Stimulated activated CD4-positive, alpha-beta T cell treated with anti-CD3 and anti-CD28 coated beads, Interleukin-1b, Interleukin-23, amount 100 ng/mL, for 48 hours (primary cell): ENCODE measurements at places on chromosomes 7 and 10.

DNA sequence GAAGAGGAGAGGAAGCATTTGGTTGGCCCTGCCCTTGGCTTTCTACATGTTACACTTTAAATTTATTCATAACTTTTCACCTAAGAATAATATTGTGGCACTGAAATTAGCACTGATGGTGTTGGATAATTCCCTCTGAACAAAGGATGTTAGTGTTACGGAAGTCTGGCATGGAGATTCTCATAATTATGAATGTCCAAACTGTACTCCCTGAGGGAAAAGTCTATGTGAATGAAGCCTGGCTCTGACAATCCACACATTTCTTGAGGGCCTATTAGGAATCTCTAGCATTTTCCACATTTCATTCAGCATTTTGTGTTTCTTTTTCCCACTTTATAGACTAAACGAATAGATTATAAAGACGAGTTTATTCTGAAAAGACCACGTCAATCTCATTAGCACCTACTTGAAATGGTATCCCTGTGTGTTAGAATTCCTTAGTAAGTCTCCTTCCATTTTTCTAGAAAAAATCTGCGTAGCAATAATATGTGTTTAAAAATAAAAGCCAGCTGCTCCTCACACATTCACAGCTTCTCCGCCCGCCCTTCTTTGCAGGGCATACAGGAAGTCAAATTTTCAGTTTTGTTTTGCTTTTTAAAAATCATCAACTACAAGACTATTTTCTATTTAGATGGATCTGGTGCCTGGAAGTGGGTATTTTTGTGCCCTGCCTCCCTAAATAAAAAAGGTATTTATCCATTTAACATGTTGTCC is 131.8 kb upstream of the PALS2 start:
- DNase-seq = no peak

GRCh38 chr7:107838816-107839565 is 36.0 kb upstream of the SLC26A3 start:
- no peak for DNase-seq

DNA sequence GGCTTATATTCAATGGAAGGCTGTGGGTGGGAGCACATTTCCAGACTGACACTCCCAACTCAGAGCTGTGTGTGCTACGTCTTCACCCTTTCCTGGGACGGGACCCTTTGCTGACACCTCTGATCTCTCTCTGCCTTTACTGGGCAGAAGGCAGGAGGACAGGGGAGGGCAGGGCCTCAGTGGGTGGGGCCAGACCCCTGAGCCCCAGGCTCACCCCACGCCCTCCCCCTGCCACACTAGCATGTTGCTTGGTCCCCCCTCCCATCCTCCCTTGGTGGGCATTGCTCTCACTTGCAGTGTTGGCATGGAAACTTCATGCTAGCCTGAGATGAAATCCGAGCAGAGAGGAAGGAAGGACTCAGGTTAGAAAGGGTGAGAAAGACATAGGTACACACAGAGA is 18.4 kb downstream of the TMEM273 start:
- DNase-seq = no peak

DNA sequence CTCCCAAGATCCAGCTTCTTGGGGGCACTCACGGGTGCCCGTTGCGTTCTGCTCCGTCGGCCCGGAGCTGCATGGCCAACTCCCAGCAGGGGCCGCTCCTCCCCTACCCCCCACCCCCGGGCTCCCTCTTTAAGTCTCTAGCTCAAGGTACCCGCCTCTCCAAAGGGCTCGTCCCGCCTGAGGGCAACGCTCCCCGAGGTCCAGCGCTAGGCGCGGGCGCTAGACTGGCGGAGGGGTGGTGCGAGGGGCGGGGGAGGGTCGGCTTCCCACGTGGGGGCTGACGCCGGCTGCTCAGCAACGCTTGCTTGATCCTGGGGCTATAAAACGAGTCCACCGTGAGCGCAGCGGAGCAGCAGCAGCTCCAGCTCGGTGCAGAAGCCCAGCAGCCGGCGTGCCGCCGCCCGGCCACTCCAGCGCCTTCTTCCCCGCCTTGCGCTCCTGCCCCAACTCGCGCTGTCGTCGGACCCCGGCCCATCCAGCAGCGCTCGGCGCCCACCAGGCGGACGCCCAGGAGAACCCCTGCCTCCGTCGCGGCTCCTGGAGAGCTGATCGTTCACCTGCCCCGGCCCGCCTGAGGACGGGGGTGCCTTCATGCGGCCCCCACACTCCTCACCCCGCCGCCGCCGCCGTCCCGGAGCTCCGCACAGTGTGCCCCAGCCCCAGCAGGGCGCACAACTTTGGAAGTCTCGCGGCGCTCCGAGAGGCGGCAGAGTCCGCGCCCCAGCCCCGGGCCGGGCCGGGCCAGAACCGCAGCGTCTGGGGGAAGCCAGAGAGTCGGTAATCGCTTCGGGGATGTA is at the start of gene ADRA2A:
ADRA2A (plus strand) TSS at position 348 of the 797 bp plus-strand sequence. CDS start 968 bp downstream, outside the sequence.
- DNase-seq = peak; percentile 15

GRCh38 chr10:29923416-29923965 is 135.9 kb downstream of the JCAD start:
- DNase-seq = no peak

- DNase-seq = no peak
Measured at GRCh38 chr10:123038782-123039631, 30.2 kb downstream of the ACADSB start.

- no peak for DNase-seq
Measured at GRCh38 chr7:147510923-147511322, 1079.6 kb upstream of the C7orf33 start.

DNA sequence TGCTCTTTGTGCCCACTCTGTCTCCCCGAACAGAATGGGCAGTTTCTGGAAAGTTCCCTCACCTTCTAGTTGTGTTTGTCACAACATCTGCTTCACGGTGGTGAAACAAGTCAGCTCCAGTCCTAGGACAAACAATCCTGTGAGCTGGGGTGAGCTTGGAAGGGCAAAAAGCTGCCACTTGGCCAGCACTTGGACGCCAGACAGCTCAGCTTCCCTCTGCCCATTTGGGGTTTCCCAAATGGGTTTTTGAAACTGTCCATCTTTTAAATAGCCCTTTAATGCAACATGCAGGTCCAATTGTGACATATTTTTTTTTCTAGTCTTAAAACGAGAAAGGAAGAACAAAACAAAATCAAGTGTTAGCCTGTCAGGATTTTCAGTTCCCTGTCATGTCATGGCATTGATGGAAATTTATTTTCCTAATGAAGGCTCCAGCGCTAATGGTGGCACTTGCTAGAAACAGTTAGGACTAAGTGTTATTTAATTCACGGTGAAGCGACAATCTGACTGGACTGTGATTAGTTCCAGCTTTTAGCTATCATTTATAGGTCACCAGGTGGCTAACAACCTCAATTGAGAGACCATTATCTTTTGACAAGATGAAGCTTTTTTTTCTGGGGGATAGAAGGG is 181.7 kb downstream of the MYOF start:
- no peak for DNase-seq

GRCh38 chr10:88474884-88475844 is 108.0 kb downstream of the RNLS start:
- DNase-seq = no peak

DNA sequence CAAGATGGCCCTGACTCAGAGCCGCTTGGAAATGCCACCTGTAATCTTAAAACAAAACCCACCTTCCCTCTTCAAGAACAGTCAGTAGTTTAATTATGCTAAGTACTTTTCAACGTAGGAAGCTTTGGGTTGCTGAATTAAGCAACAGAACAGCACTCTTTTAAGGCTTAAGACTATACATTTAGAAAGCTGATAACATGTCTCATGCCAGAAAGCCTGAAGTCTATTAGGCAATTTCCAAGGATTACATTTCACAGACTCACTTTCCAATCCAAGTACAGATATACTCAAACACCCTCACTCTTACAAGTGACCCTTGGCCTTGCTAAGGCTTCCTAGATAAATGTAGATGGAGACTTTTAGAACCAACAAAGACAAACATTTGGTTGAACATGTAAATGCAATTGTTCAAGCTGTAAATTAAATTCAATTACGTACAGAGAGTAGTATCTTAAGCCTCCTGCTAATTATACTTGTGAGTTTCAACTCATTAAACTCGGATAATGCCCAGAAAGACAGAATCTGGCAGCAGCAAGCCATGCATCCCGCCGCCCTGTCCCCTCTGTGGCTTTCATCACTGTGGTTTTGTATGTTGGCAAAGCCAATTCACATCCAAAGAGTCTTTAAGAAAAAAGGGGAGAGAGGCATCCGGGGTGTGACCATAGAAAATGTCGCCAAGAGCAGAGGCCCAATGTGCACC is 283.1 kb upstream of the NRP1 start:
- no peak for DNase-seq

DNA sequence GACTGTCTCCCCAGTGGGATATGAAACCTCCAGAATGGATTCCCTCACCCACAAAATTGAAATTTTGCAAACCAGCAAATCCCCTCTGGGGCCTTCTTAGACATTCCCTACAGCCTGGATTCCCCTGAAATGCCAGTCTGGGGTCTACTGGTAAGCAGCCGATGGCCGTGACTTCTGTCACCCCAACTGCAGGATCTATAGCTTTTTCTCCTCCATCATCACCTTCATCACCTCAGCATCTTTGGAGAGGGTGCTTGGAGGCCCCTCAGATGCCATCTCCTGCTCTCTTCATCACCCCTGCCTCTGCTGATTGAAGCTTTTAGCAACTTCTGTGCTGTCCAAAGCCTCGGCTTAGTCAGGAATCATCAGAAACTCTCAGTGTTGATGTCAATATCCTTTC is 2.6 kb upstream of the KCNMA1 start:
- DNase-seq = no peak

GRCh38 chr10:5528989-5529701 is 4.4 kb downstream of the CALML3 start:
- DNase-seq = no peak

GRCh38 chr7:157556642-157556944 is 219.8 kb downstream of the DNAJB6 start:
- DNase-seq = no peak

GRCh38 chr10:2244471-2244870 is 507.1 kb upstream of the ADARB2 start:
- no peak for DNase-seq

- DNase-seq = no peak
Measured at GRCh38 chr7:127879436-127879835, 151.8 kb downstream of the LRRC4 start.

- DNase-seq = no peak
Measured at GRCh38 chr10:7958442-7958841, 96.0 kb upstream of the GATA3 start.

- DNase-seq = no peak
Measured at GRCh38 chr10:12473491-12473890, 124.1 kb downstream of the CAMK1D start.

DNA sequence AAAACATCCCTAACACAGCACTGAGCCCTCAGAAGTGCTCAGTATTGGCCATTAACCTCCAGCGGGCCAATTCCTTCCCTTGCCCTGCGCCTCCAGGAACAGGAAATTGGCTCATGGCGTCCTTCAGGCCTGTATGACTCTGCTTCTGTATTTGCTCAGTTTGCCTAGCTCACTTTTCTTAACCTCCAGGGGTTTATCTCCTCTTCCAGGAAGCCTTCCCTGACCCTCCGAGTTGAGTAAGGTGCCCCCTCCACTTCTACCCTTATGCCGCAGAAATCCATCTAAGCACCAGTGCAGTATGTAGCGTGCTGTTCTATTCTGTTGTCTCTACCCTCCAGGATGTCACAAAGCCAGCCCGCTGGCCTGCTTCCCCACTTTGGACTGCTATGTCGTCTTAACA is 1.1 kb upstream of the SFXN4 start:
- DNase-seq = no peak
